ENCODE measurements at places on chromosomes 6 and 20. TPM values are rescaled to one million over a fixed set of nuclear protein-coding genes. Genes with fewer than 3 reads are reported as not detected.

DNA sequence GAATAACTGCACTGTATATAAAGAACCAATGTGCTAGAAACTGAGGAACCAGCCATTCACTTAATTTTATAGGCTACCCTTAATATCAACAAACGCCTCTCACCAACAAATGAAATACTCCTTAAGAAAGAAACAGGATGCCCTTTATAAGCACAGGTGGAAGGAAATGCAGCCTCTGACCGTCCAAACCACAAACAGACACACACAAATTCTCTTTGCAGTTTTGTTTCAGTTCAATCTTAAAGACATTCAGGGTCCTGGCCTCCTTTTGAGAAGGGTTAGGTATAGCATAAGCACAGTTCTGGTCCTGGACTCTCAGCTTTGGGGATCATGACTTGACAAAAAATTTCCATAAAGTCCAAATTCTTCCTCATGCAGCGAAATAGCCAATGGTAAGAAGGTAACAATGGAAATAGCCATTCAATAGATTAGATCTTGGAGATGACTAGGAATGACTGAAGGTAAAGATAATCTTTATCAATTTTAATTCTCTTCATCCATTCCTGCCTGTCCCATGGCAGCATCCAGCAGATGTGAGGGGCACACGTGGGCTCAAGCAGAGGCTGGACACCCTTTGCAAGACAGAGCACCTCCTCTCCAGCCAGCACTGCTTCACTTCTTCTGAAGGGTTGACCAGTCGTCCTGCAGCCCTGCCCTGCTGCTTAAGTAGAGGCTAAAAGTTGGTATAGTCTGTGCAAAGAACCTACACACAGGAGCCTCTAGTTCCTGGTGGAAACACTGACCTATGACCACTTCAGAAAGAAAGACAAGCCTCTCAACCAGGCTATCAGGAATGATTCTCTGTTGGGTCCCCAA is 123.9 kb downstream of the CD83 start:
- no peak for DNase-seq

DNA sequence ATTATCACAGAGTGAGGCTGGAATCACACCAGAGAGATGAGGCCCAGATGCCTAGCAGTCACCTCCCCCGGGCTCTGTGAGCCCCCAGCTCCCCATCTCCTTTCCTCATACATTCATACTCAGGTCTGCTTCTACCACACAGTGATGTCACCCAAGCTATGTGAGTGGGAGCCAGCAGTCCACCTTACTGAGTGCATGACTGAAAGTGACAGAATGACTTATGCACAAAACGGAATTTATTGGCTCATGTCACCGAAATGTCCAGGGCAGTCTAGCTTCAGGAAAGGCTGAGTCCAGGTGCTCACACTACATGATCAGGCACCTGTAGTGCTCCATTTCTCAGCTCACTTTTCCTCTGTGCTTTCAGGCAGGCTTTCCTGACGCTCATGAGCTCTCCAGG is 36.7 kb upstream of the CCN6 start:
- DNase-seq = no peak

- no peak for DNase-seq
Measured at GRCh38 chr6:21781128-21781527, 187.6 kb downstream of the SOX4 start.

MTG2 gene
- 18.3 TPM for total RNA-seq

GPR6 gene
- not detected for total RNA-seq

HCRTR2 gene
- not detected for total RNA-seq

All from lung (tissue), 17 donors.